ENCODE measurements at places on chromosomes 3 and 15.

GRCh38 chr15:38873158-38873557, 308.5 kb upstream of the RASGRP1 start:
- DNase-seq = no peak

DNA sequence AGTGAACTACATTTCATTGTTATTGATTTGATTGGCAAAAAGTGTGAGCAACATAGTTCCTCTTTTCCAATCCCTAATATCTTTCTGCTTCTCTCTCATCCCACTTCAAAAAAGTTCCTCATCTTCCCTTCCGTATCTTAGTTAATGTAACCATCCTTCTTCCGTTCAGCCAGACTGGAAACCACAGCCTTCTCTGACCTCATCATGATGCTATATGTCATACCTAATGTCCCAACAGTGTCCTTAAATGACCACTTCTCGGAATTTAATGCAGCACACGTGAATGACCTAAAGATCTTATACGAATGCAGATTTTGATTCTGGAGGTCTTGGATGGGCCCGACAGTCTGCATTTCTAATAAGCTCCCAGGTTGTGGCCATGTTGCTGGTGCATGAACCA, 320.3 kb upstream of the SATB1 start:
- no peak for DNase-seq

- DNase-seq = no peak
These were observed 159.9 kb downstream of the MAGI1 start for GRCh38 chr3:65878831-65879230.

GRCh38 chr3:88882121-88882520, 225.3 kb upstream of the EPHA3 start:
- no peak for DNase-seq

DNA sequence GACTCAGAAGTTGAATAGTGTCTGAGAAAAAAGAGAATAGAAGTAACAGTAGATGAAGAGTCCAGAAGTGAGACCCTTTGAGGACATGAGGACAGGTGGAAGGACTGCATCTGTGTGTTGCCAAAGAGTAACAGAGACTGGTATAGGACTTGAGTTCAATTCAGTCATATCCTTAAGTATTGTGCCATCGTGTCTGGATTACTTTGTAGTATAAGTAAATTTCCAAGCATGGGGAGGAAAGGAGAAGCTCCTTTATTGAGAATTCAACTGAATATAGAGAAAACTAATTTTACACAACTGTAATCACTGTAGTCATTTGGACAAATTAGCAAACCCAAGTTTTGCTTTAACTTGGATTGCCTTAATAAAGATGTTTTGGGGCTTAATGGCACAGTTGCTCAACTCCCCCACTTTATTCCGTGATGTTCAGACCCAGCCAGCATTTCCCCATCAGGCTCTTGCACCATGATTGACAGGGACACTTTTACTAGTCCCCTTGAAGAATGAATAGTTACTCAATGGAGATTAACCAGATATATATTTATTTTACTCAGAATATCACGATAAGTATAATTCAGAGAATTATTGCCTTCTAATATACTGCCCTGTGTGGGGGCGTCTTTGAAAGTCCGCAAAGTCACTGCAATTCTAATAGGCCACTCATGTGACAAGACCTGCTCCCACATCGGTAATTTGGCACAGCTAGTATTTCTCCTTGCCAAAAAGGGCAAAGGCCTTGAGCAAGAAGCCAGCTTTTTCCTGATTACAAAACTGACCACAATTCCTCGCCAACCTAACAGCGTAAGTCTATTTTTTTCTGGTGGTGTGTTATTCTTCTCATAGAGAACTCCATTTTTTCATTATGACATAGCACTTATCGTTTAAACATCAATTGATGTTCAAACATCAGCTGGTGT, 61.3 kb downstream of the PPARG start:
- no peak for DNase-seq

GRCh38 chr3:16538507-16538906, 25.0 kb upstream of the RFTN1 start:
- DNase-seq = no peak

DNA sequence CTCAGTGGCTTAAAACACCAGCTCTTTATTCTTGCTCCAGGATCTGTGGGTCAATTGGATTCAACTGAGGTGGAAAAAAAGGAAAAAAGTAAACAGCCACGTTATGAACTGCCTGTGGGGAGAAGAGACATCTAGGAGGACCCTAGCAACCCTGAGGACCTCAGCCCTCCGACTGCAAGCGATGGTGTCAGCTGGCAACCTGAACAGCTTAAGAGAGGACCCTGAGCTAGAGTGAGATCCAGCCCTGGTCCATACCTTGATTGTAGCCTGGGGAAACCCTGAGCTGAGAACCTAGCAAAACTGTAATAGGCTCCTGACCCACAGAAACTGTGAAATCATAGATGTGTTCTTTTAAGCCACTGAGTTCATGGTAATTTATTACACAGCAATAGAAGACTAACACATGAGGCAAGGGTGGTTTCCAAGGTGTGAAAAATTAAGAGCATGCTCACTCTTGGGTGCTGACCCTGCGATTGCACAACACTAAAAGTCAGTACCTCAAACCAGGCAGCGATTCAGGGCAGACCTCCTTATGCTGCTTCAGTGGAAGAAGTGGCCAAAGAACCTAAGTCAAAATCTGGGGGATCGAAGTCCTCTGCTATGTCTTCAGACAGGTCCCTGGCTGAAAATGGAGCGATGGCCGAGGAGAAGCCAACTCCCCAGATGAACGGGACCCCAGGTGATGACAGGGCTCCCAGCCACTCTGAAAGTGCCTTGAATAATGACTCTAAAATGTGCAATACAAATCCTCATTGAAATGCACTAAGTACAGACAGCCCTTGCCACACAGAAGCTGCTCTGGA, 57.7 kb downstream of the GASK1A start:
- DNase-seq = no peak

GRCh38 chr3:187382609-187383151, 14.5 kb downstream of the RTP4 start:
- no peak for DNase-seq

DNA sequence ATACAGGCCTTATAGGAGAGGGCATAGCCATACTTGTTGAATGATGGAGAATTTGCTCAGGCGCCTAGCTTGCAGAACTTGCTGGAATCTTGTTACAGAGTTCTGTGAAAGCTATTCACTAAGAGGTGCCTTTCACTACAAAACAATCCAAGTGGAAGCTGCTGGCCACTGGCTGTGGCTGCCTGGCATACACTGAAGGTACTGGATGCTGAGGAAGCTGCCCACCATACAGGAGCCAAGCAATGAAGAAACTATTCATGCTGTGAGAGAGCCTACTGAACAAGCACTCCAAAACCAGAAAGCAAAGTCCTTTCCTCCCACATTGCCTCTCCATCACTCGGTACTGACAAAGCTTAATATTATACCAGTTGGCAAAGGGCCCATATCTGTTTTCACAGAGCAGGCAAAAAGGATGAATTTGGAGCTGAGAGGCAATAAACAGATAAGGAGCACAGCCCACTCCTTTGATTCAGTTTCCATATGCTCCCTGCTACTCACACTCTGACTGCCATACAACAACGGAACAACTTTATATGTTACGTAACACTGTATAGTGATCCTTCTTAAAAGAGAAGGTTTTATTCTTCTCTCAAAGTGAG, 192.6 kb upstream of the ALCAM start:
- DNase-seq = no peak

GRCh38 chr15:52117549-52117948, 5.0 kb upstream of the BCL2L10 start:
- DNase-seq = no peak

GRCh38 chr15:40838756-40839155, 5.1 kb upstream of the SPINT1 start:
- DNase-seq = no peak

- no peak for DNase-seq
These were observed 110.1 kb upstream of the SKOR1 start for GRCh38 chr15:67715170-67715569.

- DNase-seq = no peak
These were observed 39.1 kb downstream of the PAK2 start for GRCh38 chr3:196778755-196779154.

DNA sequence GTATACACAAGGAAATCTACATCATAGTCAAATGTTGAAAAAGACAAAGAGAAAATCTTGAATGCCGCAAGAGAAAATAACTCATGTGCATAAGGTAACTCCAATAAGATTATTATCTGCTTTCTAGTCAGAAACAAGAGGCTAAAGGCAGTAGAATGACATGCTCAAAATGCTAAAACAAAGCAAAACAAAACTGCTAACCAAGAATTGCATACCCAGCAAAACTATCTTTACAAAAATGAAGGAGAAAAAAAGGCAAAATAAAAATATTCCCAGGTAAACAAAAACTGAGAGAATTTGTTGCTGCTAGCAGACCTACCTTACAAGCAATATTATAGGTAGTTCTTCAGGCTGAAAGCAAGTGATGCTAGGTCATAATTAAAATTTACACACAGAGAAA, 76.4 kb upstream of the TMEM158 start:
- DNase-seq = no peak

- no peak for DNase-seq
These were observed 971.4 kb downstream of the MCTP2 start for GRCh38 chr15:95202569-95203349.

DNA sequence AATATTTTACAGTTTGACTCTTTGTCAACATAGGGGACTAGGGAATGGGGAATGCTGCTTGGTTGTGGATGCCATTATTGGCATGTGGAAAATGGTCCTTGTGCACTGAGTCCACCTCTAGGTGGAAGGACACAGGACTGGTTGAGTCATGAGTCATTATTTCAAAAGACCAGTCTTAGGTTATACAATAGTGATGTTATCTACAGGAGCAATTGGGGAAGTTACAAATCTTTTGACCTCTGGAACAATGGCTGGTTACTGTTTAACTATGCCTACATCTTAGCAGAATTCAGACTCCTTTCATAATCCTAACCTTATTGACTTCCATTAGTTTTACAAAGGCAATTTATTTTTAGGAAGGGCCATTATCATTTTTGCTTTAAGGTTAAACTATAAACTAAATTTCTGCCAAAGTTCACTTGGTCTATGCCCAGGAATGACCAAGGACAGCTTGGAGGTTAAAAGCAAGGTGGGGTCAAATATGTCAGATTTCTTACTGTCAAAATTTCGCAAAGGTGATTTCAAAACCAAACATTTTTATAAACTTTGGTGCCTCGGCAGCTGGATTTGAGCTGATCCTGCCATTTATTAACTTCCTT, 11.8 kb upstream of the CCR8 start:
- no peak for DNase-seq

DNA sequence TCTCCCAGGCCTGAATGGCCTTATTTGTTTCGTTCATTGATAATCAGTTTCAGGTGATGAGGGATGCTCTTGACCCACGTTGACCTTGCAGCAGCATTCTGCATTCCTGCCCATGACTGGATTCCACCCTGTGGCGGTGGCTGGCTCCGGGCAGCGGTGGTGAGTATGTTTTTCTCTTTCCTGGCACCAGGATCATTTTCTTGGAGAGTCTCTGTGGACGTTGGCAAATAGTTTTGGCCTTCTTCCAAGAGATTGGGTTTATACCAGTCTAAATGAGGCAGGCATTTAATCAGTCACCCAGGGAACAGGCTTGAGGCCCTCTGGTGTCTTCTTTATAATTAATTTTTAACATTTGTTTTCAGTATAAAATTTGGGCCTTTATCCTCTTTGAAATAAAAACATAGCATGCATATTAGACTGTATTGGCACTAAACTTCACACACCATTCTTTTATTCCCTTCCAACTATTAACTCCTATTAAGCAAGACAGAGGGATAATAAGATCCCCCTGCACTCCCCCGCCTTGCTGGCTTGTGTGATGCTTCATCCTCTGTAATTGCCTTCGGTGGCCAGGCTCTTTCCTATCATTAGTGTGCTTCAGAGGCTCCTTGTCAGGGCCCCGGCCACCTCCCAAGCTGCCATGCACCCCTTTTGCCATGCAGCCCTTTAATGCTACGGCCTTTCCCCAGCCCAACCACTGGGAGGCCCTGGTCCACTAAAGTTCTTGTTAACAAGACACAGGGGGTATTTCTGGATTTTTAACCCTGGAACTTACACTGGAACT, 176.2 kb upstream of the TOPAZ1 start:
- DNase-seq = peak; percentile 70

DNA sequence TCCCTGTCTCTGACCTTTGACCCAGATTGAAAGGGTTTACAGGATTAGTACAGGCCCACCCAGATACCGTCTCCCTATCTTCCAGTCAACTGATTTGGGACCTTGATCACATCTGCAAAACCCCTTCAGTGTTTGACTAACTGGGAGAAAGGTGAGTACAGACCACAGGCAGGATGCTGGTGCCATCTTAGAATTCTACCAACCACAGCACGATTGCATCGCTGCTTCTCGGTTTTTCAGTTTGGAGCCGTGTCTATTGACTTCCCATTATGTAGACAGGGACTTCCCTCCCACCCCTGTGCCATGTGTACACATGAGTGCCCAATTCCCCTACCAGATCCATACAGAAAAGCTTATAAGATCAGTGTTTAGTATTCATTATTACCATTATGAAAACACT, 6.6 kb upstream of the KLF13 start:
- no peak for DNase-seq

DNA sequence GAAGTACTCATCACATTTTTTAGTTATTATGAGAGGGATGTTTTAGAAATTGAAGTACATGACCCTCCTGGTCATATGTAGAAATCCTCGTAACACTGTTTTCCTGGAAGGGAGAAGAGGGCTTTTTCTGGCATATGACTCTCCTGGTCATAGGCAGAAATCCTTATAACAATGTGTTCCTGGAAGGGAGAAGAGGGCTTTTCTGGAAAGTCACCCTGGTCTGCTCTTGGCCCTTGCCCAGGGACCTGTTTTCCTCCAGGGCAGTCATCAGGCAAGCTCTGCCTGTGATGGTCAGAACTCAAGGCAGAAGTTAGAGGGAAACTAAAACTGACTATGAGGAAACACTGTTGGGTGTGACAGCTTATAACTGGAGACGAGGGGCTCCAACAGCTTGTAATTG, 27.7 kb downstream of the LAMP3 start:
- DNase-seq = no peak

- DNase-seq = peak; percentile 33
These were observed 370.6 kb upstream of the TBL1XR1 start for GRCh38 chr3:177567833-177568232.

DNA sequence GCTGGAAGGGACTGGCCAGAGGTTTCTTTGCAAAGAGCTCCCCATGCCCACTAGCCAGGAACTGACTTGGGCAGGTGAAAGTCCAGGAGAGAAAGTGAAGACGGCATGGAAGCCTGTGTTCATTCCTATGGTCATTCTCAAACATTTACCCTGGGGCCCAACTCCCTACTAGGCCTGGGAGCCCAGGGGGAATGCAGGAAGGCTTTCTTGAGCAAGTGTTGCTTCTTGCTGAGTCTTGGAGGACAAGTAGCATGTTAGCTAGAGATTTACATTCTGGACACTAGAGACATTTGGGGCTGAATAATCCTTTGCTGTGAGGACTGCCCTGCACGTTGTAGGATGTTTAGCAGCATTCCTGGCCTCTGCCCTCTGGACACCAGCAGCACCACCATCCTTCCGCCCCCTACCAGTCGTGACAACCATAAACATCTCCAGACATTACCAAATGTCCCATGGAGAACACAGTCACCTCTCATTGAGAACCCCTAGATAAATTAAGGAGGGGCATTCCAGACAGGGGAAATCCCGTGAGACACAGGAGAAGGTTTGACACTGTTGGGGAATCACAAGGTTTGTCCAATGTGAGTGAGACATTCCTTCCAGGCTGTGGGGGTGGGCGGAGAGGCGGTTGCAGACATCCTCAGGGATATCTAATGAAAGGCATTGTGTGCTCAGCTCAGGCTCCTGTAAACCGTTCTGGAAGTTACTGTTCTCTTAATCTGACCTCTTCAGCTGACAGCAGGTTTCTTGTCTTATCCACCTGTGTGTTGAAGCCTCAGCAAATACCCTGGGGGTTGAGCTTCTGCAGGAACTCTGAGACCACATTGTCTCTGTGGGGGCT, 236.2 kb downstream of the TLE3 start:
- no peak for DNase-seq

- DNase-seq = no peak
These were observed 57.4 kb upstream of the TRAK1 start for GRCh38 chr3:42033741-42034140.

Data from H54 (cell line).